ENCODE measurements at places on chromosomes 6 and 20.

- DNase-seq = no peak
These were observed 235.9 kb upstream of the SUPT3H start for GRCh38 chr6:45613656-45614055.

GRCh38 chr6:127971386-127971785, 70.5 kb upstream of the THEMIS start:
- DNase-seq = no peak

DNA sequence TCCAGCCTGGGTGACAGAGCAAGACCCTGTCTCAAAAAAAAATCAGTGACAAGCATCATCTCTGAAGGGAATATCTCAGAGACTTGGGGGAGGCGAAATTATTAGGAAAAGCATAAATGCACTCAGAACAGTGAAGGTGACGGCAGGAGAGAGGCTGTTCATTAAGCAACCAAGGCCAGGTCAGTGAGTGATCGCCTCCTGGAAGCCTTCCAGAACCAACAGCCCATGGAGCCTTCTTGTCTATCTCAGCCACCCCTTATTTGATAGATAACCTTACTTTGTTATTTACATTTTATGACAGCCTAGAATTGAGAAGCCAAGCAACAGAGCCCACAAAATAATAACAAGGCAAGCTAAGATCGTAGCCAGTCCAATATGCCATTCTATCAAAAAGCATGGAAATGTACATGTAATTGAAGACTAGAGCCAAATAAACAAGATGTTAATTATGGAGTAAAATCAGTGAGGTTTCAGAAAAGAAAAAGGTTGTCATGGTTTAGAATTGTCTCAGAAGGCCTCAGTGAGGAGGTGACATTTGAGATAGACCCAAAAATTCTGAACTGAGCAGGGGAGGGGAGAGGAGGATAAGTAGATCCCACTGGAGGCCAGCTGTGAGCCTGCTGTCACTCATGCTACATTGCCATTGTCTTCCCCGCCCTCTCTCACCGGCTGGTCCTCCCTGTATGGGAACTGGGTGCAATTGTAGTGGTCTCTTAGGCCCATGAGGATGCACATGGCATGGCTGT, 17.8 kb downstream of the BNIP5 start:
- DNase-seq = no peak

GRCh38 chr6:32983964-32984621, 15.7 kb downstream of the BRD2 start:
- DNase-seq = no peak

- no peak for DNase-seq
These were observed 29.0 kb downstream of the OTOR start for GRCh38 chr20:16777126-16777525.

GRCh38 chr6:89082486-89082891, 1.9 kb downstream of the PNRC1 start:
- DNase-seq = no peak

- DNase-seq = peak; percentile 55
These were observed 5.4 kb downstream of the CCND3 start for GRCh38 chr6:41936073-41936837.

- peak; percentile 38 for DNase-seq
These were observed 176.7 kb downstream of the BMP7 start for GRCh38 chr20:57089699-57090144.

DNA sequence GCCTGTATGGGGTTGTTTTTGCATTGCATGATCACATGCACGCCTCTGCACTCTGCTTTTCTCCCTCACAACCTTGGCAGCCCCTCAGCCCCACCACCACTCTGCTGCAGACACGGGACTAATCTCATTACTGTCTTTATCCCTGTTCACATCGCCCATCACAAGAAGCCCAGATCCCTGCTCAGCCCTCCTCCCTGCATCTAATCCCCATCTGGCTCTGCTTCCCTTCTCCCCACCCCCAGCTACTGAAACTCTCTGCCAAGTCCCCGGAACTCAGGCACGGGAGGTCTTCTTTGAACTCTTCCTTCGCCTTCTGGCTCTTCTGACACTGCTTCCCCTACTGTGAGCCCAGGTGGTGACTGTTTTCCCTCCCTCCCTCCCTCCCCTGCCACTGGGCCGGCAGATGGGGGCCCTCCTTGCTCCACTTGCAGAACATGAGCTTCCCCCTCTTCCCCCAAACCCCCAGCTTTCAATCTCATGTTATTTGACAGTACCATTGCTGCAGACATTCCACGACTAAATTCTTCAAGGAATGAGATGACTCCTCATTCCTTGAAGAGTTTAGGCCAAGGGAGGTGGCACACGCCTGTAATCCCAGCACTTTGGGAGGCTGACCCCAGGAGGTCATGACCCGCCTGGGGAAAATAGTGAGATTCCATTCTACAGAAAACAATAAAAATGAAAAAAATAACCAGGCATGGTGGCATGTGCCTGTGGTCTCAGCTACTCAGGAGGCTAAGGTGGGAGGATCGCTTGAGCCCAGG, 21.9 kb upstream of the TULP1 start:
- no peak for DNase-seq

- DNase-seq = no peak
These were observed 335.7 kb downstream of the NRN1 start for GRCh38 chr6:5670811-5671561.

- DNase-seq = no peak
These were observed 229.3 kb downstream of the PACRG start for GRCh38 chr6:162957062-162957461.

DNA sequence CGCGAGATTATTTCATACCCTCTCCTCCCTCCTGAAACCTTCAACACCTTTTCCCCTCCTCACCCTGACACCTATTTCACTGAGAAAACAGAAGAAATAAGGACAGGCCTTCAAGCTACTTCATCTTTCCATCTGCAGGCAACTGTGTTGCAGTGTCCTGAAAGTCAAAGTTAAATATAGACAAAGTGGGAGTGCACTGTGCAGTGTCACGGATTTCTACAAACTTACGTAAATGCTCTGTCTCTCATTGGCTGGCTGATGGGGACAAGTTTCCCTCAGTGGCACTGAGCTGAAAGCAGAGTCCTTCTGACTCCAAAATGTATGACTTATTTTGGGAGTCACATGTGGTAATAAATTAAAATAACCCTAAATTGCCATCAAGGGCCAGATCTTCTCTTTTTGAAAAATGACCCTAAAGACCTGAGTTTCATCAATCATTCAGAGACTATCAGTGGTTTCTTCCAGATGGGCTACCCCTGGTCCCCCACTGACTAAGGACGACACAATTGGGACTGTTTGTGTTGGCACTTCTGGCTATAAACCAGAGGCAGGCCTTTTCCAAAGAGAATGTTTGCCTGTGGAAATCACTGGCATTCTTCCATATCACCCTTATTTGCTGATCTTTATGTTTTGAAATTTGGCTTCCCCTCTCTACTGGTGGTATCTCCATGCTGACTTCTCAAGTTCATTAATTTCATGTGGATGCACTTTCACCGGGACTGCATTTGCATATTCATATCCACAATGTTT, 21.6 kb downstream of the ALDH8A1 start:
- DNase-seq = no peak

- DNase-seq = no peak
These were observed 28.7 kb downstream of the RALGAPA2 start for GRCh38 chr20:20683481-20684321.

DNA sequence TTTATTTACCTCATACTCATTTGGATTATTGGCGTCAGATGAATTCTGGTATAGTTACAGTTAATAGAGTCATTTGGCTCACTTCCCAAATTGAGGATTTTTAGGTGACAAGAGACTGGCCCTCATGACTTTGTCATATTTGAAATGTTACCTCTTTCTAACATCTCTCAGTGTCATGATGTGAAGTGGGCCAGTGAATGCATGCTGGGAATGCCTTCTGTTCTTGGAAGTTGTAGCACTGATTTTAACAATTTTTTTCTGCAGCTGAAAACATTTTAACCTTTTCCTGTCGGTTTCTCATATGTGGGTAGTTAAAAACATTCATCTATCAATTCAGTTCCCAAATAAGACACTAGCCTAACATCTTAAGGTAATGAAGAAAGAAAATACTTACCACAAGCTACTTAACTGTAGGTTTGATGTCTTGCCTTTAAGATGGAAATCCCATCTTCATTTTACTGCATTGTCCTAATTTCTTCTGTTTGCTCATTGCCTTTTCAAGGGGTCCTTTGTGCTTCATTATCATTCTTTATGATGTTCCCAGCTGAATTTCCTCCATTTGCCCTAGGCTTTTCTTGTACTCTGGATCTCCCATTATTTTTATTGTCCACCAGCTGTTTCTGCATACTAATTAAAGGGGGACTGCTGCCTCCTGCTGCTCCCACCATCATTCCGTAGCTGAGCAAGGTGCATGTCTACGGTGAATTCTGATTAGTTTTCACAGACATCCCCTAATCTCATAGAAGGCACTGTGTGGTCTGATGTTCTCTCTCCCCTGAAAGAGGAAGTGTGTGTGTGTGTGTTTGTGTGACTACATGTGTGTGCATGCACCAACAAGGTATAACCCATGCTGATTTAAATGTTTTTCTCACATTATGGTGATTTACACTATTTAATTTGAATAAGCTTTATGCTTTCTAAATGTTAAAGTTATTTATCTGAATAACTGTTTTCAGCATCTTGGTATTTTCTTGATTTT, 109.5 kb downstream of the B3GAT2 start:
- no peak for DNase-seq

- no peak for DNase-seq
These were observed 80.8 kb downstream of the PHACTR2 start for GRCh38 chr6:143758551-143758950.

- DNase-seq = no peak
These were observed 6.0 kb upstream of the CLDN20 start for GRCh38 chr6:155257796-155258195.

- DNase-seq = no peak
These were observed 24.5 kb upstream of the MYCT1 start for GRCh38 chr6:152673236-152673635.

DNA sequence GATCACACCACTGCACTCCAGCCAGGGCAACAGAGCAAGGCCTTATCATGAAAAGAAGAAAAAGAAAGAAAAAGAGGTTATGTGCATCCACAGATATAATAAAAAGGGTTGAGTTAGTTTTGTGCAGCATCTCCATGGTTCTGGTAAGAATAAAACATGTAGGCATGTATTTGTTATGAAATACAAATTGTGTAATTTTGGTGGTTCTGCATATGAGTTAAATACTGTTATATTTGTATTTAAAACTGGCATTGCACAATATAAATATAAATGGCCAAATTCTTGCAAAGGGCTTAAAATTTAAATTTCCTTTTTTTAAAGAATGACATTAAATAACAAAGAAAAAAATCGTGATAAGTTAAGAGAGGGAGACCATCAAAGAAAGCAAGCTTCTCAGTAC, 159.1 kb upstream of the PREP start:
- no peak for DNase-seq

GRCh38 chr20:57667924-57668782, 41.7 kb downstream of the PMEPA1 start:
- DNase-seq = no peak

DNA sequence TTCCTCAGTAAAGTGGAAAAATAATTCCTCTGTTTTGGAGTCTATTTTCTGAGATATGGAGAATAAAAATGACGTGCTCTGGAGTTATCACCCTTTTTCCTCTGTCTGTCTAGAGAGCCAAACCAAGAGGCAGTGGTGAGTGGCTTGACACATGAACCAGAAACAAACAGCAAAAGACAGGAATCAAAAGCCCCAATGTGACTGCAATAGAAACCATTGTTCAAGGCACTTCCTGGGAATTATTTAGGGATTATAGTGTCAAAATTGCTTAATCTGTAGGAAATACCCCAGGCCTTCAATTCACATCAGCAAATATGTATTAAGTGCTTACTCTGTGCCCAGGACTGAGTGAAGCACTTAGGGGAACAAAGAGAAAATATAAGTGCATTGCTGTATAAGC, 560.4 kb upstream of the JAG1 start:
- DNase-seq = no peak

DNA sequence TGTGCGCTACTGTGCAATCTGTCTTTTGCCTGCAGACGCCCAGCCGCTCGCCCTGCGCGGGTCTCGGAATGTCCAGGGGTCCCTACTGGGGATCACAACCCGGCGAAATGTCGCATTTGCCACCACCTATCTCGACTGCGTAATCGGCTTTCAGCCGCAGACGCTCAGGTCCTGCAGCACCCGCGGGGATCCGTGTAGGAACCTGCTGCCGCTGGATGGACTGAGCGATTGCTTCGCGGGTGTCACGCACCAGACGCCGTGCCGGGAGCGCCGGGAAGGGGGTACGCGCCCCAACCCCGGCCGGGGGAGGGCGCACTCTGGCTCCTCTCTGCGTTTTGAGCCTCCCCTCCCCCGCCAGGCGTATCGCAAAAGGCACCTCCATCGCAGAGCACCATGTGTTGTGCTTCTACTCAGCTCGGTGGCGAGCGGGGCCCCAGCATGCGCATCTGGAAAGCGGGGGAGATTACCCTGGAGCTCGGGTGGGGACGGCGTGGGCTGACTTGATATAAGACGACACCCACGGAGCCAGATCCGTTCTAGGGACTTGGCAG, 747 bp upstream of the PTPRA start:
- DNase-seq = peak; percentile 65

GRCh38 chr6:125918681-125919566, 37.6 kb upstream of the HINT3 start:
- peak; percentile 25 for DNase-seq
